ENCODE measurements at places on chromosomes 6 and 20.

GRCh38 chr20:17614812-17615644 is 45.2 kb downstream of the DSTN start:
- no peak for DNase-seq

DNA sequence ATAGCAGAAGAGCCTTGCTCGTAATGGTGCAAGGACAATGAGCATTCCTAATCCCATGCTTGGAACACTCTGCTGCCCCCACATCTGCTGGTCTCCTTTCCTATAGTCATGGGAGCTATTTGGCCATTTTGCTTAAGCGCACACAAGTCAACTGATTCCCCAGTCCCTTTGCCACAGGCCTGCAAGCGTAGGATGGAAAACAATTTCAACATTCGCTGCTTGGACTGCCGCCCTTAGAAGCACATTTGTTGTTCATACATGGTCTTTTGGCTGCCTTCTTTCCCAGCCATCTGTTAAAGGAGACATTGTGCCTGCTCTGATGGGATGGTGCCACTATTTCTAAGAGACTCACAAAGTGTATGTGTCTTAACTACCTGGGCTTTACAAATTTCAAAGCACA is 96.9 kb downstream of the RFX6 start:
- DNase-seq: no peak

GRCh38 chr6:21741221-21742109 is 147.9 kb downstream of the SOX4 start:
- no peak for DNase-seq

DNA sequence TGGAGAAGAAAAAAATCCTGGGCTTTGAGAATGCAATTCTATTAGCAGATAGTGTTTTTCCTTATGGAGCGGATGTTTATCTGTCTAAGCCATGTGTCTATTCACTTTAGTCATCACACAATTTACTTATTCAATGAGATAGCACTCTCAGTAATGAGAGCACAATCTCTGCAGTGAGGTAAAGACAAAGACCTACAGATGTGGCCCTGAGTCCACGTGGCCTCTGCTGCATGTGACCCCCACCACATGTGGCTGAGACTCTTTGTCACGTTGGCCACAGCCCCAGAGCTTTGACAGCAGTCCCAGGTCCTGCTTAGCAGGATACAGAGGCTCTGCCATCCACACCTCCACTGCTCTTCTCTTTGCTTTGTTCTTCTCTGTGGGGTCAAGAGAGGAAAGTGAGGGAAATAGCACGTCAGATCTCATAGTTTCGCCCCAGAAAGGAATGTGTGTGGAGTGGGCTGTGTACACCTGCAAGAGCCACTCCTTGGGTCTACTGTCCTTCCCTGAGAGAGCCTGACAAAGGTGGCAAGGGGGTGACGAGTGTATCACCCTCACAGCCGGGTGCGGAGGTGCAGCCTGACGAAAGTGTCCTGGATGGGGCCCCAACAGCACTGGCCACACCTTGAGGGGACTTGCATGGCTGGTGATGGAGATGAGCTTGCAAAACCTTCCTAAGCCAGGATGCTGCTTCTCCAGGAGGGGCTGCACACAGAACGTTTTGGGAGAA is 40.7 kb downstream of the ZNF831 start:
- DNase-seq: no peak

DNA sequence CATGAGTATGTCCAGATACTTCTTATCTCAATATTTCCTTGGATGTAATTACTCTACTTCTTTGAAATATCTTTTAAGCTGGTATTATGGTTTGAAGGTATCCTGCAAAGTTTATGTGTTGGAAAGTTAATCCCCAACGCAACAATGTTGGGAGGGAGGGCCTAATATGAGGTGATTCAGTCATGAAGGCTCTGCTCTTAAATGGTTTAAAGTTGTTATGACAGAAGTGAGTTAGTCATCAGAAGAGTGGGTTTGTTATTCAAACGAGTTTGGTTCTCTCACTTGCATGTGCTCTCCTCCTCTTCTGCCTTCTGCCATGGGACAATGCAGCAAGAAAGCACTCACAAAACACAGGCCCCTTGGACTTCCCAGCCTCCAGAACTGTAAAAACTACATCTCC is 176.3 kb downstream of the KCNQ5 start:
- DNase-seq: no peak

- no peak for DNase-seq
Observed at GRCh38 chr6:137794516-137795201, 72.4 kb upstream of the TNFAIP3 start.

GRCh38 chr6:37889051-37889450 is 69.5 kb downstream of the ZFAND3 start:
- no peak for DNase-seq

DNA sequence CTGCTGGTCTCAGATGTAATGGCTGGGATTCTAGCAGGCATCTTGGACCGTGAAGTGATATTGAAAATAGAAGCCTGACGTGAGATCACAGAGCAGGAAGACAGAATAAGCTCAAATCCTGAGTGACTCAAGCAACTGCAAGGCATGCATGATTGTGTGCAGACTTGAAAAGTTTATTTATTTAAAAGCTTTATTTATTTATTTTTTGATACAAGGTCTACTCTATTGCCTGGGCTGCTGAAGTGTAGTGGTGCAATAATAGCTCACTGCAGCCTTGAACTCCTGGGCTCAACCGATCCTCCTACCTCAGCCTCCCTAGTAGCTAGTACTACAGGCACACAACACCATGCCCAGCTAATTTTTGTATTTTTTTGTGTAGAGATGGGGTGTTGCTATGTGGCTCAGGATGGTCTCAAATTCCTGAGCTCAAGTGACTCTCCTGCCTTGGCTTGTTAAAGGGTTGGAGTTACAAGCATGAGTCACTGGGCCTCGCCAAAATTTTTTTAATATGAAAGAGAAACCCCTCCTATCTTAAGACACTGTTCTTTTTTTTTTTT is 40.1 kb upstream of the RNF144B start:
- no peak for DNase-seq

- peak; percentile 88 for DNase-seq
Observed at GRCh38 chr6:25070547-25071366, 135.0 kb upstream of the RIPOR2 start.

- DNase-seq: peak; percentile 76
Observed at GRCh38 chr20:59933296-59933848, at the start of gene SYCP2. TSS of gene SYCP2 (minus strand) at chr20:59933637. CDS start at chr20:59922413, 11,224 bp downstream.

DNA sequence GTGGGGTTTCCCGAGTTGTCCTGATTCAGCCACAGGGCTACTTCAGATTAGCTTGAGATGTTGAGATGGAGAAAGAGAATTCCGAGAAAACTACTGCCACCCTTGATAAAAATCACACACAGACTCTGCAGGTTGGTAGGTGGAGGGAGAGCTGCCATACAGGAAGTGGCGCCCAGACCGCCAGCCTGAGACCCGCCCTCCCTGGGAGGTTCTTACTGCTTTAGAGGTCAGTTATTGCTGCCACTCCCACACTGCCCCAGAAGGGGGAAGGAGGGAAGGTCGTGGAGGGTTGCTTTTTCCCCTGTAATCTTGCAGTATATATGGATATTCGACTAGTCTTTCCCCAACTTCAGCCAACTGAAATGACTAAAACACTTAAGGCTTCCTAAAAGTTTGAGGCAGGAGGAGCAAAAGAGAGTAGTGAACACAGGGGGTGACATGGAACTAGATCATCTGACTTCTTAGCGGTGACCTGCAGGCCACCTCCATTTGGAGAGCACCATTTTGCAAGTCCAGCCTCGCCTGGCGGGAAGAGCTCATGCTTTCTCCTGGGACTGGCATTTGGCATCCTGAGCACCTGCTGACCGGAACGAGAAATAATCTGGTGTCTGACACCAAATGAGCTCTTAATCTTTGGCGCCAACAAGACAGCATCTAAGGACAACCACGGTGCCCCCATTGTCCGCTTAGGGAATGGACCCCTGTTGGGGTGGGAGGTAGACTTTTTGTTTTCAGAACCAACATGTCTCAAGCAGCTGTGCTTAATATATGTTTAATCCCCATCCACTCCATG is 35.7 kb upstream of the SLC22A1 start:
- DNase-seq: no peak

- peak; percentile 28 for DNase-seq
Observed at GRCh38 chr6:912871-913835, 220.2 kb upstream of the EXOC2 start.

- no peak for DNase-seq
Observed at GRCh38 chr6:90072935-90073464, 178.7 kb downstream of the GJA10 start.

GRCh38 chr6:125363039-125363823 is 61.5 kb upstream of the HDDC2 start:
- DNase-seq: no peak

GRCh38 chr6:167824591-167825331 is 1.9 kb upstream of the AFDN start:
- no peak for DNase-seq

DNA sequence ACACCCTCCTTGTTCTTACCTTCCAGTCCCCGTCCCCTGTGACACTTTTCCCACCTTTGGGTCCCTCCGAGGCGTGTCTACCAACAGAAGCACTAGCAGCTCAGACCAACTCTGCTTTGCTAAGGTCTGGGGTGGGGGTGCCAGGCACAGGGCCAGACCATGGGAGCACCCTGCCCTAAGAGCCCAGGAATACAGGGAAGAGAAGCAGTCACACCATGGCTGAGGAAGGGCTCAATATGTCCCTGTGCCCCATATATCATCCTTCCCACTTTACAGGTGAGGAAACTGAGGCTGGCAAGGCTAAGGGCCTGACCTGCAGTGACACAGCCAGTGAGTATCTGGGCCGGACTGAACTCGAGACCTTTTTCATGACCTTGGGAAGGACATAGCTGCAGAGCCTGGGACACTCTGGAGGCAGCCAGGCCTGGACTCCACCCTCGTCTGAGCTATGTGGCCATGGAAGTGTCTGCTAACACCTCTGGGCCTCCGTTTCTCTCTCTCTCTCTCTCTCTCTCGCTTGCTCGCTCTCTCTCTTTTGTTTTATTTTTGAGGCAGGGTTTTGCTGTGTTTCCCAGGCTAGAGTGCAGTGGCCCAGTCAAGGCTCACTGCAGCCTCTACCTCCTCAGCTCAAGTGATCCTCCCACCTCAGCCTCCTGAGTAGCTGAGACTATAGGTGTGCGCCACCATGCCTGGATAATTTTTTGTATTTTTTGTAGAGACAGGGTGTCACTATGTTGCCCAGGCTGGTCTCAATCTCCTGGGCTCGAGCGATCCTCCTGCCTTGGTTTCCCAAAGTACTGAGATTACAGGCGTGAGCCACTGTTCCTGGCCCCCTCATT is 156.7 kb downstream of the GRM4 start:
- no peak for DNase-seq

GRCh38 chr20:46243707-46244628 is 64.3 kb downstream of the CDH22 start:
- DNase-seq: no peak

DNA sequence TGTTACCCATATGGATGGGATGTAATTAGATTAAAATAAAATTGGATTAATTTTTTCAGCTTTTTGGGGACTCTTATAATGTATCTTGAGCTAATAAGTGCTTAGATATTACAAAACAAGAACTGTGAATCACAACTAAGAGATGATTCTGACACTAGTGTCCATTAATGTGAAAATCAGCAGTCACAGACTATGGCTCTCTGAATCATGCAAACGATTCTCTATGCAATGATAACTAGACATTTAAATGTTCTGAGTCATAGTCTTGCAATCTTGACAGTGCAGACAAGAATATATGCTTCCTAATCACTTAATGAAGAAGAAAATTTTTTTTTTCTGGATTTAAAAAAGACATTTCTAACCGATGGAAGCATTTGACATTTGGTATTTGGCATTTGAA is 82.2 kb upstream of the OPRM1 start:
- DNase-seq: no peak

DNA sequence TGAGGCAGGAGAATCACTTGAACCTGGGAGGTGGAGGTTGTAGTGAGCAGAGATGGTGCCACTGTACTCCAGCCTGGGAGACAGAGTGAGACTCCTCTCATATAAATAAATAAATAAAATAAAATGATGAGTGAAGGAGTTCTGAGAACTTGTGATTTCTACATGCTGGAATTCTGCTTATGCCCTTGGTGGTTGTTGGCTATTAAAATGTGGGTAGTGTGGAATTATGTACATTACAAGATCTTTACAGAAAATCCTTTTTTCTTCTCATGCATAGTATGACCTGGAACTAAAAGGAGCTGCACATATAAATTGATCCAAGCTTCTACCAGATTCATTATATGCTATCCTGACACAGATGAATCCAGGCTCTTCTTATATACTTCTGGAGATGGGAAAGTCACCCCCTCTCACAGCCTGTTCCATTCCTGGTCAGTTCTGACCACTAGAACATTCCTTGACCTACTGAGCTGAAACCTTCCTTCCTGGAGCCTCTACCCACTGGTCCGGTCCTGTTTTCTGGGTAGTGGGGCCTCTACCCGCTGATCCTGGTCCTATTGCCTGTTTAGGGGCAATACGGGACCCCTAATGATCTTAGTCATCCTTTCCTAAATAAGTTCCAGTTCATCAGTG is 37.7 kb upstream of the TAF8 start:
- no peak for DNase-seq

DNA sequence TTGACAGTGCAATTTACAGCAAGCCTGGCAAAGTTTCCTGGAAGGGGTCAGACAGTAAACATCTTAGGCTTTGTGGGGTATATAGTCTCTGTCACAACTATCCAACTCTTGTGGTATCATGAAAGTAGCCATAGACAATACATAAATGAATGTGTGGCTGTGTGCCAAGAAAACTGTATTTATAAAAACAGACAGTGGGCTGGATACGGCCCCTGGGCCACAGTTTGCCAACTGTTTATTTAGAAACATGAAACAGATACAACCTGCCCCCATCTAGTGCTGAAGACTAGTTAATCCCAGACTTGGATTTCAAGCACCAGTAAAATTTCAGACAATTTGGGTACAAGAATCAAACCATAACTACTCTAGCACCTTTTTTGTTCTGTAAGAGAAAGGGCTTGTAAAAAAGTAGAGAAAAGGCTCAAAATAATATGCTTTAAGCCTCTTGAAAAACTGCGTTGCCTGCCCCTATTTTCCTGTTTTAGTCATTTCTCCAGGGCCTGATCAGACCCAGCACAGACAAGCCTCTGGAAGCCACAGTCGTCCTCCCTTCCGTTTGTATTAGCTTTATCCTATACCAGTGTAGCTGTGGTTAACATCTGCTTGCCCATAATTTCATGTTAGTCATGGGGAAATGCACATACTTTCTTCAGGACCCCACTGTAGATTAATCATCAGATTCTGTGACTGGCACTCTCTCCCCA is 30.8 kb downstream of the JAG1 start:
- DNase-seq: no peak

- no peak for DNase-seq
Observed at GRCh38 chr6:106746652-106747051, 117.3 kb downstream of the QRSL1 start.

- no peak for DNase-seq
Observed at GRCh38 chr20:34571753-34572152, 13.2 kb downstream of the MAP1LC3A start.
